ENCODE measurements at places on chromosomes 2 and 18. TPM values are rescaled to one million over a fixed set of nuclear protein-coding genes. Genes with fewer than 3 reads are reported as not detected.

DNA sequence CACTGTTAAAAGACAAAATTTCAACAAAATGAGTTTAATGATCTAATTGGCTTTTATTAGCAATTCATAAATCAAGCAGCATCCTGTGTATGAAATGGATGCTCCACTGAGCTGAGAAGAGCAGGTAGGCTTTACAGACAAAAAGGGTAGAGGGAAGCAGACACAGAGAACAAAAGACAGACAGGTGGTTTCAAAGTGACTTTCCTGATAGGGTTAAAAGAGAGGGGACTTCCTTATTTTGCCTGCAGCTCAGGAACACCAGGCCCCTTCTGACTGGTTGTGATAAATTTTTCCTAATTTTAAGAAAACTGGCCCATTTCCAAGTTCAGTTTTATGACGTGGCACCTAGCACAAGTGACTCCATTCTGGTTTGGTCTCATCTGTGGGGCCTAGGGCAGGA lies 11.9 kb downstream of the TEX51 start:
- H3K27me3 ChIP-seq, result peaks cover 4% of the 10 kb centered on the region
- no peak overlapping the region for H3K4me3 ChIP-seq
- H3K4me1 ChIP-seq, result no peaks in the 10 kb centered on the region
- H3K27ac ChIP-seq, result no peak overlapping the region
- no peak for DNase-seq

DNA sequence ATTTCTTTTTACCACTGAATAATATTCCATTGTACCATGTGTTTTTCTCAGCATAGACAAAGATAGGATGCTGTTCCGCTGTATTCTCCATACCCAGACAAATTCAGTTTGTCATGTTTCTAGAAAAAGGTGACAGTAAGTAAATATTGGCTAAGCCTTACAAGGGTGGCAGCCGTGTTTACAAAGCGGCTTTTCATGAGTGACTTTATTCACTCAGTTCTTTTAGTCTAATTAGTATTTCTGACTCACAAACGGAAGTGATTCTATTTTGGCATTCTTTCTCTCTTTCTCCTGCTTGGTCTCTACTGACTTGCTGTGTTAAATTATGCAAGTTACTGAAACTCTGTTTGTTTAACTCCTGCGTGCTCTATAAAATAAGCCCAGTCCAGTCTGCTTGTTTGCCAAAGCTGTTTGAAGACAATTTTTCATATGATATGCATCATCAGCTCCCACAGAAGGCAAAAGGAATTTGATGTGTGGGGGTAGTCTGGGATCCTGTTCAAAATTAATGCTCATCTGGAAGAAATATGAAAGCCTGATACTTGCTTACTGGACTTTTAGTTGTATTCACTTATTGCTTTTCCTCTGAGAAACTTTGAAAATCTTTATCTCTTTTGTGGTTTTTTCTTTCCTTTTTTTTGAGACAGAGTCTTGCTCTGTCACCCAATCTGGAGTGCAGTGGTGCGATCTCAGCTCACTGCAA lies 2.3 kb upstream of the PLEKHH2 start:
- DNase-seq, result no peak
- peaks cover 3% of the 10 kb centered on the region for H3K36me3 ChIP-seq
- H3K27ac ChIP-seq, result no peak overlapping the region
- no peak overlapping the region for H3K4me3 ChIP-seq
- H3K4me1 ChIP-seq, result peaks cover 14% of the 10 kb centered on the region

- no peak overlapping the region for H3K4me3 ChIP-seq
- H3K4me1 ChIP-seq, result no peaks in the 10 kb centered on the region
- H3K36me3 ChIP-seq, result no peaks in the 10 kb centered on the region
- DNase-seq, result no peak
- H3K27ac ChIP-seq, result no peak overlapping the region
Observed at GRCh38 chr18:73151086-73151485, 283.3 kb upstream of the NETO1 start.

Gene UNC80
- not detected for total RNA-seq

DNA sequence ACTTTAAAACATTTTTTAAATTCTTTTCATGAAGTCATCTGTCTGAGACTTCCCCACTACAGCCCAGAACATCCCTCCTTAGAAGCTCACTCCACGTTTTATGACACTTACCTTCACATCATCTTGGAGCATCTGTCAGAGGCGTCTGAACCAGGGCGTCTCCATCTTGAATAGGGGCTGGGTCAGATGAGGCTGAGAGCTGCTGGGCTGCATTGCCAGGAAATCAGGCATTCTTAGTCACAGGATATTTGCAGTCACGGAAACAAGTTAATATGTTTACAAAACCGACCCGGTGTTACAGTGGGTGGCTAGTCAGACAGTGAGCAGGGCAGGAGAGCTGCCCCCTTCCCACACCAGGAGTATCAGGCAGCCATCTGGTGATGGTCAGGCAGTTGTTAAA lies 456.5 kb downstream of the FBXO15 start:
- H3K4me3 ChIP-seq, result no peak overlapping the region
- no peak for DNase-seq
- no peaks in the 10 kb centered on the region for H3K4me1 ChIP-seq
- H3K27ac ChIP-seq, result no peak overlapping the region

DNA sequence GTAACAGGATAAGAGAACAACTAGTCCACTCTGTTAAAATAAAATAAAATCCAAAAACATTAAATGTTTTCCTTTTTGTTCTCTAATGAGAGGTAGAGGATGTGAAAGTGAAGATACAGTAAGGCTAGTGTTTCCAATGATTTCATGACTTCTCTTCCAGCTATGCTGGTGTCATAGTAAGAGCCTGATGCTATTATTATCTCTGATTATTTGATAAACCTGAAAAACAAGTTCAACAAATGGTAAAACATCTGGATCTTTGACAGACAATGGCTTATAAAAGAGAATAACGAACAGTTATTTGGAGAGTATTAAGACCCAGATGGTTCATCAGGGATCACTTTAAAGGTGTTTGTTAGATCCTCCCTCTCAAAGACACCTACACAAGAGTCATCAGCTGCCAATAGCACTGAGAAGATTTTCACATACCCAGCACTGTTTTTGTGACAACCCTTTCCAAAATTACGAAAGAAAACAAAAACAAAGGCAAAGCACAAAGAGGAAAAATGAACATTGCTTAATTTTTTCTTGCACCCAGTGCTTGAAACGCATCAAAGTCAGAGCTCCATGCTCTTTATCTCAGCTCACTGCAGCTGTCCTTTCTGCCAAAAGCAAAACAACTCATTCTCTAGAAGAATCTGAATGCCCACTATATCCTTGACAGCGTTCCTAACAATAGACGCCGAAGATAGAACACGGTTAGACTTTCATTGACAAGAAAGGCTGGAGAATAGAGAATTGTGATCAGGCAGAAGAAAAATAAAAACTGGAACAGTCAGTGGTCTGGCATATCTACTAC lies 168.6 kb downstream of the SLC8A1 start:
- DNase-seq, result no peak
- H3K4me1 ChIP-seq, result no peaks in the 10 kb centered on the region
- no peaks in the 10 kb centered on the region for H3K36me3 ChIP-seq
- no peaks in the 10 kb centered on the region for H3K27me3 ChIP-seq

- peak within 1 kb of the TSS; percentile 44 for H3K4me3 ChIP-seq
- no peak within 1 kb of the TSS for H3K27ac ChIP-seq
- no peak for DNase-seq
- no peaks in the 10 kb centered on the region for H3K4me1 ChIP-seq
- no peaks in the 10 kb centered on the region for H3K36me3 ChIP-seq
Observed at GRCh38 chr18:54958704-54959625, at the start of gene CCDC68. CCDC68 (minus strand) TSS chr18:54959461; CDS start chr18:54942791, 16,670 bp downstream.

DNA sequence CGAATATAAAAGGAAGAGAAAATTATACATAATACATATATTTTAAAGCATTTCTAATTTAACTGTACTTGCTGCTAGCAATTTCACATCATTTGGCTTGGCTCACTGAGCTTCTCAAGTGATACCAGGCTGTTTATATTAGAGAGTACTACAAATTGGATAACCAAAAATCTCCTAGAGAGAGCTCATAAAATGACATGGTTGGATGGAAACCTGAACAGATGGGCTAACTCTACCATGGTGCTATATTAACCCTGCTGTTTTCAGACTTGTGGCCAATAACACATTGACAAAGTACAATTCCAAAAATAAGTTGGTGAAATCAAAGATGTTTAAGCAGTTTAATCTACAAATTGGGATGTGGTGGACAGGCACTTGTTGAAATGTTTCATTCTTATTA lies 364.4 kb upstream of the GCFC2 start:
- H3K36me3 ChIP-seq, result no peaks in the 10 kb centered on the region
- DNase-seq, result no peak
- H3K27ac ChIP-seq, result no peak overlapping the region
- H3K4me1 ChIP-seq, result no peaks in the 10 kb centered on the region

Gene TSHZ1
- 13.4 TPM for total RNA-seq

Measured in activated CD4-positive, alpha-beta T cell treated with anti-CD3 and anti-CD28 coated beads for 36 hours (primary cell).